ENCODE measurements at places on chromosomes 4 and X.

GRCh38 chr4:160818571-160818970 is 1345.2 kb downstream of the FSTL5 start:
- DNase-seq = no peak

GRCh38 chr4:96356591-96357370 is 516.9 kb downstream of the PDHA2 start:
- no peak for DNase-seq

GRCh38 chr4:21652508-21653231 is 295.9 kb downstream of the KCNIP4 start:
- no peak for DNase-seq

GRCh38 chr4:41514766-41515481 is 23.0 kb upstream of the LIMCH1 start:
- DNase-seq = no peak

GRCh38 chr4:173450281-173450680 is 51.4 kb upstream of the SCRG1 start:
- no peak for DNase-seq

DNA sequence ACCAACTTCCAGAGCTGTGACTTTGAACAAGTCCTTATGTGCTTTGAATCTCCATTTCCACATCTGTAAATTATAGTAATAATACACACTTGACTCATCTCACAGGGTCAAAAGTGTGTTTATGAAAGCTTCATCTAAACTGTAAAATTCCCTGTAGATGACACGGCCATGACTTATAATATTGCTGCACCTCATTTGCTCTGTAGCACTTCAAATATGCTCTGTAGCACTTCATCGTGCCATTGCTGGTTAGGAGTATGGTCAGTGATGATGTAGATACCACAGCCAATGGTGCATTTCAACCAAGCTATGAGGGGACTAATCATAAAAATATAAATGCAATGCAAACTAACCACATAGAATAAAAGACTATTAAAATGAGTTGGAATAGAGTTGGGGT is 318.6 kb downstream of the ANK2 start:
- DNase-seq = no peak

GRCh38 chr4:100177126-100177525 is 13.1 kb downstream of the DDIT4L start:
- DNase-seq = no peak
